ENCODE measurements at places on chromosomes 7 and 10. TPM values are rescaled to one million over a fixed set of nuclear protein-coding genes. Genes with fewer than 3 reads are reported as not detected.

- DNase-seq: no peak
Observed at GRCh38 chr7:88665892-88666514, 93.5 kb upstream of the ZNF804B start.

GRCh38 chr7:93228302-93228701 lies 2.0 kb upstream of the HEPACAM2 start:
- peak; percentile 41 for DNase-seq

- DNase-seq: peak; percentile 46
Observed at GRCh38 chr10:63633677-63634487, 112.7 kb downstream of the REEP3 start.

GRCh38 chr7:94206295-94206694 lies 188.4 kb upstream of the COL1A2 start:
- DNase-seq: no peak

- DNase-seq: no peak
Observed at GRCh38 chr10:73601486-73601921, 10.4 kb upstream of the USP54 start.

DNA sequence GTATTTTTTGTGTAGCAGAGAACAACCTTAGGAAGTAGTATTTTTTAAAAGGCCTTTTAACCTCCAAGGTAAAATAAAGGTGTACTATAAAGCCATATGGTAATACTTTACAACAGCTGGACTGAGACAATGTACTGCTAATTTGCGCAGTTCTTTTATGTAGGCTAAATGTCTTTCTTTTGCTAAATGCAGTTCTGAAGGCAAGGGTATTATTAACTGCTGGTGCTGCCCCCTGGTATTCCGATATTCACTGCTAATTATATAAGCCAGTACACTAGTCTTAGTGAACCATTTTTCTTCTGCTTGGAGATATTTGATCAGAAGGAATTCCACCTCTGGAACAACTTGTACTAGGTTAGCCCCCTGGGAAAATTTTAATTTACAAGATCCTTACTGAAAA lies 272.0 kb upstream of the FERD3L start:
- no peak for DNase-seq

GRCh38 chr7:114417290-114417689 lies 2.7 kb downstream of the FOXP2 start:
- DNase-seq: no peak

- no peak for DNase-seq
Observed at GRCh38 chr7:158007697-158008257, 579.8 kb downstream of the PTPRN2 start.

DNA sequence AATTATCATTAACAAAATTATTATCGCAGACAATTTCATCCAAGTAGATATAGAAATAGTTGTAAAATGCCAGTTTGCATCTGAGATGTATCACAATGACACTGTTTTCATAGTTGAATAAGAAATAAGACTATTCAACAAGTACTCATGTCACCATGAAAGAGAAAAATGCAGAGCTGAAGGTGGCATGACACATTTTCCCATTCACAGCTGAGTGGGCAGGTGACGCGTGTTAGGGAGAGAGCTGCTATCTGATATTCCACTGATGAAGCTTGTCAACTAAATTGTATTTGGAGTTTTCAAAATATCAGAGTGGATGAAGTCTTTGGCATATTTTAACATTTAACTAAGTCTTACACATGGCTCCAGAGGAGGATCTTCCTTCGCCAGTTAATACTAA lies 70.3 kb upstream of the HDAC9 start:
- DNase-seq: no peak

The FZD8 gene
- polyA plus RNA-seq: 1.4 TPM

The GIMAP2 gene
- polyA plus RNA-seq: 5.7 TPM

The SYT15B gene
- polyA plus RNA-seq: not detected

The DENND10 gene
- polyA plus RNA-seq: 54.7 TPM

The ATG9B gene
- 0.52 TPM for polyA plus RNA-seq

The AKR1C2 gene
- polyA plus RNA-seq: not detected

The STAM gene
- polyA plus RNA-seq: 23.9 TPM

Data from SK-N-SH (cell line).